ENCODE measurements at places on chromosomes 2 and 18.

DNA sequence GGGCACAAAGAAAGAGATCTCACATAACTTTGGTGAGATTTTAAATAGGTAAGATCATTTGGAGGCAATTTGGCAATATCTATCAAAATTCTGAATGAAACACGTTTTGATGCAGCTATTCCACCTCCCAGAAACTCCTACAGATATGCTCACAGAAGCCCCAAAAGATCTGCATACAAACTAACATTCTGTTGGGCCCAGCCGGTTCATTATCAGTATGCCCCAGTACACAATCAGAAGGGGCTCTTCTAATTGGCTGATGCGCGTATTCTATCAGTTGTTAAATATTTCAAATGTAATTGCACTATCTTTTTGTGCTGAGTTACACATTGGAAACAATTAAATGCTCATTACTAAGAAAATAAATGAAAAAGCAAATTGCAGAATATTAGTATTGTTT is 7.1 kb upstream of the TGIF1 start:
- DNase-seq = no peak

- no peak for DNase-seq
Observed at GRCh38 chr2:12538138-12538694, 178.5 kb upstream of the TRIB2 start.

DNA sequence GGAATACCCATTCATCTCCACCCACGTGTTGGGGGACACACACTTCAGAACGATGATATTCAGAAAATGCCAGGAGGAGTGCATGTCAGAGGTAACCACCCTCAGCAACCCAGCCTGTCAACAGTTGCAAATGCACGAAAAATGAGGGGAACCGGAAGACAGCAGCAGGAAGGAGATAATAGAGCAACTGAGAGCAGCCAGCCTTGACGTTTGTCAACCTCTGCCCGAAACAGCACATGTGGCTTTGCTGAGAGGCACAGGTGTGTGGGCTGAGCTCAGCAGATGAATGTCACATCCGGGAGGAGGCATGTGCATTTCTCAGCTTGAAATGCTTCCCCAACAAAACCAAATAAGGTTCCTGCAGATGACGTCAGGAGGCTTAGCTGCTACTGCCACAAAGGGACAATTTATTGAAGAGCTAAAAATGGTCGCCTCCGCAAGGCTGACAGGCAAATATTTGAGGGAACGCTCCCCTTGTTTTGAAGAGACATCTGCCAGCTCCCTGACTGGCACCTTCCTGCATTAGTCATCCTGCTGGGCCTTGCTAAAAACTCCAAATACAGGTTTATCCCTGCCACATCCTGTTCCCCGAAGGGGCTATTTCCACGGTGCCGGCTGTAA is 419.0 kb downstream of the NBAS start:
- peak; percentile 12 for DNase-seq

DNA sequence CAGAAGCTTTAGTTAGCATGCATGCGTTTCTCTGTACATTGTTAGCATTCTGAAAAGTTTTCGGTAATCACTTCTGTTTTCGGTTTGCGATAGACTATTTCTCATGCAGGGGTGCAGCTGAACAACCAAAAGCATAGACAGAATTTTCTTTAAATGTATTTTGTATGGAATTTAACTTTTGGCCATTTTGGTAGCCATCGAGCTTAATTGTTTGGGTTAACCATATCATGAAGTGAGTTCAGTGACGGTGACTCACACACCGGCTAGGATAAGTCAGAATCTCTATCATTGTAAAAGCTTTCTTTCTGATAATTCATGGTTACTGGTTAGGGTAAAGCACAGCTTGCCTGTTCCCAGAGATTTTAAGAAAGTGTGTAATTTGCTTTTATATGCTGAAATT is 107.2 kb downstream of the CD226 start:
- no peak for DNase-seq

DNA sequence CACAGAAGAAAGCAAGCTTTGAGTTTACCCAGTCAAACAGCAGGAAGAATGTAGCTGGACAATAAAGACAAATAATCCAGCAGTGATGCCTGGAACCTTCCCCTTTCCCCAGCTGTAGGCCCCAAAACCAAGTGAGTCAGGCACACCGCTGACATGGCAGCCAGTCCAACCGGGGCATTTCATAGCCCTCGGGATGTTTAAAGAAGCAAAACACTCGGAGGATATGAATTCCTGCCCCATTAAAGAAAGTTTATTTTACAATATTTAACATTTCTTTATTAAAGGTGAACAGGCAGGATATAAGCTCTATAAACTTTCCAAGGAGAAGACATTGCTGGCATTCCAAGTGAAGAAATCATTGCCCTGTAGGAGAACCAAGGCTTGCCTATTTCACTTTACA is 507.6 kb upstream of the TNP1 start:
- DNase-seq = no peak

DNA sequence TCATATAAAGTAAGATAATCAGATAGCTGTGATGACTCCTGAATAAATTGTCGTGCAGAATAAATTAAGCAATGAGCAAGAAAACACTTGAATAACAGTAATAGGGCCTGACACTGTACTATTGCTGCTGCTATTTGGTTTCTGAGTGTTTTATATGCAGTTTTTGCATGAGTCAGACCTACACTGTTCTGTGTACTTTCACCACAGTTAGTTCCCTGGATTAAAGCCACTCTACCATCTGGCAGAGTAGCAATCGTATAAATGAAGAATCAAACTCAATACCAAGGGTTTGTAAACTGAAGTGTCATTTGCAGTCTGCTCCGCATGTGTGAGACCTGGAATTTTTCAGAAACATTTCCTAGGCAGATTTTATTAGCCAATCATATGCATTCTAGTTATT is 398.6 kb upstream of the CDH7 start:
- no peak for DNase-seq

- no peak for DNase-seq
Observed at GRCh38 chr18:69895066-69896047, 52.3 kb downstream of the CD226 start.

GRCh38 chr2:134377730-134378129 is 123.9 kb downstream of the MGAT5 start:
- no peak for DNase-seq

GRCh38 chr18:1102848-1103247 is 198.2 kb downstream of the ADCYAP1 start:
- DNase-seq = no peak

DNA sequence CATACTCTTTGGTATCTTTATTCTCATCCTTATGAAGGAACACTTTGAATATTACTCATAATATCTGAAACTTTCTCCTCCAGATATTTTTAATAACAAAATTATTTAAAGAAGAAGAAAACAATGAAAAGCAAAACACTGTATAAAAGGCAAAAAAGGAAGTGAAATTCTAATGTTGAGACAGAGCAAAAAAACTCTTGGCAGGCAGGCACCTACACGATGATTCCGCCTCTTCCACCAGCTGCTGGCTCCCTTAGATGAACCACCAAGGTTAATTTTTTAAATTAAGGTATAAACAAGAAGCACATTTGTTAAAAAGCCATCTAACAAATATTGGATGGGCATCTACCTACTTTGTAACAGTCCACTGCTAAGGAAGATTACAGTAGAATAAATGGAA is 434.7 kb downstream of the EPHA4 start:
- DNase-seq = no peak

- DNase-seq = no peak
Observed at GRCh38 chr2:74835831-74836674, 2.1 kb downstream of the HK2 start.

- DNase-seq = no peak
Observed at GRCh38 chr2:144343145-144343544, 176.8 kb downstream of the ZEB2 start.

GRCh38 chr18:48569139-48569914 is 30.5 kb downstream of the CTIF start:
- no peak for DNase-seq

GRCh38 chr2:25674077-25674362 is 643 bp upstream of the DTNB start:
- no peak for DNase-seq

DNA sequence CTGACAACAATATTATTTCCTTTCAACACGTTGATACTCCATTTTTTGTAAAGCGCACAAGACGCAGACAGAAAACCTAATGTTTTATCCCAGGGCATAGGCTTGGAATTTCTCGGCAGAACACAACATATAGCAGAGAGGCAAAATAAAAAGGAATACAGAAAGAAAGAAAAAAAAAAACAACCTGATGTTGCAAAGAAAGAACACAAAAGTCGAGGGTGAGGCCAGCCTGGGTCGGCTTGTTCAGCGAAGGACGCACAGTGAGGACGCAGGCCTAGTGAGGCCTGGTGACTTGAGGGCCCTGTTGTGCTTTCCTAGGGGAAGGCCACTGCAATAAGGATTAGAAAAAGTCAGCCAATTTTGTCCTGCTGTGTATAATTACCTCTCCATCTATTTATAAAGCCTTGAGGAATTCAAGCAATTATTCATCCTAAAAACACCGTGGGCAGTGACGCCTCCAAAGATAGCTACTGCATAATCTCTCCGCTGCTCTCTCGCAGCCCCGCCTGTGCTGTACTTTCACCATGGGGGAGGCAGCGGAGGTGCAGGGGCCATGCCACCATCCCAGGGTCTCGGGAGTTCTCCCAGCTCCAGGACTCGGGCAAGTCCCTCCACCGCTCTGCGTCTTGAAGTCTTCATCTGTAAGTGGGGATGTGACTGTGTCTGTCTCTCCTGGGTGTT is 61.9 kb upstream of the SH3RF3 start:
- DNase-seq = no peak

- no peak for DNase-seq
Observed at GRCh38 chr18:13285874-13286273, 67.3 kb downstream of the LDLRAD4 start.

GRCh38 chr2:138183705-138184104 is 219.4 kb downstream of the HNMT start:
- no peak for DNase-seq

DNA sequence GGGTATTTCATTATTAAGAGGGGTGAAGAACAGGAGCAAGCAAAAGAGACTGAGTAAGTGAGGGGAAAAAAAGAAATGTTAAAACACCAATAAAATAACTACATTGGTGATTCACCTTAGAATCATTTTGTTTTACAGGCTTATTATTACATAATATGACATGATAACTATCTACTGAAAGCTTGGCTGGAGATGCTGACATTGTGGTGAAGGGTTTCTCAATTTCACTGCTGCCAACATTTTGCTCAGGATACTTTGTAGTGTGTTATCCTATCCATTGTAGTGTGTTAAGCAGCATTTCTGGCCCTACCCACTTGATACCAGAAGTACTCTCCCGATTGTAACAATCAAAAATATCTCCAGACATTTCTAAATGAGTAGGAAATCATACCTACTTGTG is 1564.6 kb upstream of the NXPH2 start:
- DNase-seq = no peak

- DNase-seq = no peak
Observed at GRCh38 chr2:231058761-231059550, 2.3 kb downstream of the PSMD1 start.

- DNase-seq = no peak
Observed at GRCh38 chr18:54774981-54775665, 53.2 kb upstream of the RAB27B start.

- no peak for DNase-seq
Observed at GRCh38 chr2:129379411-129379810, 600.1 kb upstream of the RAB6C start.

DNA sequence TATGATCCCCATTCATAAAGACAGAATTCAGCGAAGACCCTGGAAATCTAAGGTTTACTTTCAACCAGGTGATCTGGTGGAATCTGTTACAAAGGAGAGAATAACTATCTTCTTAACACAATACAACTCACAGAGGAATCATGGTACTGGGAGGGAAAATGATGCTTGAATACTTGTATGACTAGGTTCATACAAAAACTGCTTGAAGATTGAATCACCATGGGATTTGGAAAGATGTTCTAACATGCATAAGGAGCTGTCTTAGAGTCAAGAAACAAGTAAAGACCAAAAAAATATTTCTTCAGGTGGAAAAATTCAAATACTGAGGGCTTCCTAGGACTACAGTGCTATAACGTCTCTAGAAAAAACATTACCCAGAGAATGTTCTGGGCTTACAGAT is 32.2 kb downstream of the COL5A2 start:
- DNase-seq = no peak

DNA sequence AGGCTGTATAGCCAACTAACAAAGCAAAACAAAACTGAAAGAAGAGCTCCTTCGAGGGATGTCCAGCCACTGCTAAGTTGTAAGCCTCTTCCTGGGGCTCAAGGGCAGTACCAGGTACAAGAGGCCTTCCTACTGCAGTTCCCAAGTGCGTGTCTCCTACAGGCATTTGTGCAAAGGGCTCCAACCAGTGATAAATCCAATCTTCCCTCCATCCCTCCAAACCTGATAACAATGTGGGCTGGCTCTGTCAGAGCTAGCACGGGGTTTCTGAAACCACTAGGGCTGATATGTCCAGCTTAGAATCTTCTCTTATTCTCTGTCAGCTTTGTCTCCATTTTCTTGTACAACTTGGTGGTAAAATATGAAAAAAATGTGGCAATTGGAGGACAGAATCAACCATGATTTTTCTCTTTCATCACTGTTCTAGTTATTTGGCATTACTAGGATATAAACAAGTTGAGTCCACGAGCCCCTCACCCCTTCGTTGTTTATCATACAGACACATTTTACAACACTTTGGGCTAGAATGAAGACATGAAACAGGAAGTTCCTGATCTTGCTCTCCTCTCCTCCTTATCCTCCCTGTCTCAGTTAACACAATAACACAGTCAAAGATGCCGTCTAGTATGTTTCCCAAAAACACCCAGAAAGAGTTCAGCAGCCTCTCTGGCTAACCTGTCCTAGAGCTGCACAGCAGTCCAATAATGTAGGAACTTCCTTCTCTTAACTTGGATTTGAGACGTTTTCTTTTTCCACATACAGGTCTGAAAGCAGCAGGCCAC is 35.4 kb upstream of the WIPF1 start:
- DNase-seq = no peak

DNA sequence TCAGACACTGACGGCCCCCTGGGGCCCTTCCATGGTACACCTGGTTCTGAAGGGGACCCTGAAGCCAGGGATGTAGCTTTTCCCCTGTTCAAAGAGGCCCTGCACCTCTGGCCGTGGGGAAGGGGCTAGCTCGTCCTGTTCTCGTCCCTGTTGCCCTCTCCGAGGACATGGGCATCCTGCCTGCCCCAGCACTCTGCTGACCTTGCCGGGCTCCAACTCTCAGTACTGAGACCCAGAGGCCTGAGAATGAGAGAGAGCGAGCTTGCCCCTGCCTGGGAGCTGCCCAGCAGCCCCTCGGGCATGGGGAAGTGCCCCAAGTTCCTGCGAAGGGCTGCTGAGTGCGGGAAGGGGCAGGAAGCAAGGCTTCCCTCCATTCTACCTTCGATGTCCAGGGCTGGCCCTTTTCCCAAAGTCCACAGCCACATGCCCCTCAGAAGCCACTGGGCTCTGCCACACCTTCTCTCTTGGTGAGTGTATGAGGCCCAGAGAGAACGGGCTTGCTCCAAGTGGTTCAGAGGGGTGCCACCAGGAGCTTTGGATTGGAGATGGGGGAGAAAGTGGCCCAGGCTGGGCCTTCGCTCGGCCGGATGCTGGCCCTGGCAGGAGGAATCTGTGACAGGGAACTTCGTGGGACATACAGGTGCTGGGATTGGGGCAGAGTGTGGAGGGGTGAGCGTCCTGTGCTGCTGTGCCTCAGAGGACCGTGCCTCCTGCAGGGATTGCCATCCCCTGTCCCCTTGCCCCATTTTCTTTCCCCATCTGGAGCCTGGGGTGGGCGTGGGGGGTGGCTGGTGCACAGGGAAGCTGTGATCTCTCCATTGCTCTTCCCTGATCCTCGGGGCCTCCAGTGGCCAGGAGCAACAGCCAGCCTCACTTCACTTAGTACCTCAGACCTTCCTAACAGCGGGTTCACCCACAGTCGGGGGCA is 50.8 kb downstream of the KCNIP3 start:
- no peak for DNase-seq

All from stimulated activated CD8-positive, alpha-beta memory T cell treated with anti-CD3 and anti-CD28 coated beads, Interleukin-7, amount 100 ng/mL, for 1 hour (primary cell).